ENCODE measurements at places on chromosomes 5 and 9.

DNA sequence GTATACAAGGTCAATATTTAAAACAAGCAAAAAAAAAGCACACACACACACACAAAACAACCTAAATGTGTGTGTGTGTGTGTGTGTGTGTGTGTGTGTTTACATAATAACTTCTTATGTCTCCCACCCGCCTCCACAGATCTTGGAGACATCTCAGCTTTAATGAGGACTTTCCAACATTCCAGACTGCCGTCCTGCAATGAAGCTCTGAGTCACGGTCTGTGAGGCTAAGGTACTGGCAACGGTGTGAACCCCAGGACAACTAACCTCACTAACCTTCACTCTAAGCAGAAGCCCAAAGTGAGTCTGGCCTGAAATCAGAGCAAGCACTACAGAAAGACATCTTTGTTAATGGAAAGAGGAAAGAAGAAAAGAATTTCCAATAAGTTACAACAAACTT is 22.3 kb downstream of the ZNF474 start:
- DNase-seq = no peak

- DNase-seq = no peak
Observed at GRCh38 chr9:75880618-75881017, 9.9 kb upstream of the PCSK5 start.

GRCh38 chr5:175420383-175420782 is 23.6 kb downstream of the DRD1 start:
- DNase-seq = no peak

GRCh38 chr5:107517185-107518033 is 153.3 kb downstream of the EFNA5 start:
- no peak for DNase-seq

GRCh38 chr5:95327211-95327610 is 42.3 kb upstream of the MCTP1 start:
- DNase-seq = no peak

DNA sequence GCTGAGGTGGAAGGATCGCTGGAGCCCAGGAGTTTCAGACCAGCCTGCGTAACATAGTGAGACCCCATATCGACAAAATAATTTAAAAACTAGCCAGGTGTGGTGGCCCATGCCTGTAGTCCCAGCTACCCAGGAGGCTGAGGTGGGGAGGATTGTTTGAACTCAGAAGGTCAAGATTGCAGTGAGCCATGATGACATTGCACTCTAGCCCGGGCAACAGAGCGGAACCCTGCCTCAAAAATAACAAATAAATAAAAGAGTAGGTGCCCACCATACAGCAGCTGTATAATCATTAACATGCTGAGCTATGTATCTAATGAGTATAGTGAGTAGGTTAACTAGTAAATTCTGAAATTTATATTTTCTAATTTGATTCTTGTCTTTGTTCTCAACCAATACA is 11.0 kb upstream of the ATP6V0E1 start:
- DNase-seq = no peak

- DNase-seq = peak; percentile 19
Observed at GRCh38 chr5:112958093-112959088, 18.2 kb upstream of the DCP2 start.

- no peak for DNase-seq
Observed at GRCh38 chr9:77194423-77194822, 17.1 kb downstream of the VPS13A start.
